ENCODE measurements at places on chromosomes 11 and 22.

GRCh38 chr11:96147906-96148486 lies 195.0 kb downstream of the MAML2 start:
- no peak for DNase-seq

DNA sequence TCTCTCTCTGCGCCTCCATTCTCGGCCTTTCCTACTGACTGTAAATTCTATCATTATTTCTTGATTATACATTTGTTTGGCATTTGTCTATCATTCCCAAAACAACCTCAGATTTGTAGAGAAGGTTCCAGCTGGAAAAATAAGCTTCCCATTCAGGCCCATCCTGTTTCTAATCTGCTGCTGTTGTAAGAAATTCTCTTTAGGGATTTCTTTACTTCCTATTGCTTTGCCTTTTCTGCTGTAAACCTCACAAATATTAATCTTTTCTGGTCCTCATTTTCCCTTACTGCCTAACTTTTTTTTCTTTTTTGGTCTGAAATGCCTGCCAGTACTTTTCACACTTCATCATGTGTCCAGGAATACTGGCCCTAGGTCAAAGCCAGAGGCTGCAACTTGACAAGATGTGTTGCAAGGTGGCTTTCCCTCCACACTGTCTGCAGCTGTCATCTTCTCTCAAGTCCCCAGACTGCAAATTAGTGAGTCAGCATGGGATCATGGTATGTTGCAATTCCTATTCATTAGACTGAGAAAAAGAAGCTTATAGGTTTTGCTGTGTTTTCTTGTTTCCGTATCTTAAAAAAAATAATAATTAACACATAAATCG lies 858.7 kb upstream of the CHORDC1 start:
- peak; percentile 59 for DNase-seq

DNA sequence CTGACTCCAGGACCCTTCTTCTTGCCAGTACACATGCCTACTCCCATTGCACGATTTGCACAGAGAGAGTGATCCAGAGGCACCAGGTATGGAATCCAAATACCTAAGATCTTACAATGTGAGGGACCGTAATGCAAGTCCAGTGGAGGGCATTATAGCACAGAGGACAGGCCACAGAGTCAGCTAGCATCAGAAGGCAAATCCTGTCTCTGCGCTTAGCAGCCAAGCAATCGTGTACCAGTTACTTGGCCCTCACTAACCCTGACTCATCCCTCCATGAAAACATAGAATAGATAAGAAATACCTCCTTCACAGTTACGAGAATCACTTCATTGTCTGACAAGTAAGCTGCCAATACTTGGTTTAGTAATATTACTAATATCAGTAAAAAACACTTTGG lies 69.7 kb upstream of the SLC6A5 start:
- no peak for DNase-seq

DNA sequence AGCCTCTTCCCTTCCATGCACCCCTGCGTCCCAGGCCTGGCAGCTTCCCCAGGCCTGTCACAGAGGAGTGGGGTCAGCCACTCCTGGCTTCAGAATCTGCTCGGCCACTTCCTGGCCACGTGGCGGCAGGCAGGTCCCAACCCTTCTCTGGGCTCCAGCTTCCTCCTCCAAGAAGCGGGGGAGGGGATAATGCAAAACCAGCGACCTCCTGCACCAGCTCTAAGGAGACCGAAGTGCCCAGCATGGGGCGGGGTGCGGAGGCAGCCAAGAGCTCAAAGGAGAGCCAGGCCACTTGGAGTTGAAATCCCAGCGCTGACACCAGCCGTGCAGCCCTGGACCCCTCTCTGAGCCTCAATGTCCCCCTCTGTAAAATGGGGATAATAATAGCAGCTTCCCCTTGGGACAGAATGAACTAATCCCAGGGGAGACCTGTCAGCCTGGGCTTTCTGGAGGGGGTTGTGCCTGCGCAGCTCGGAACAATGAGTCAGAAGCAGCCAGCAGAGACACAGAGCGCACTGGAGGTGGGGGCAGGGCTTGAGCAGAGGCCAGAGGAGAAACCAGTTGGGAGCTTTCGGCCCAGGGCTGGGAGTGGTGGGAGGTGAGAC lies 22.8 kb upstream of the PICK1 start:
- peak; percentile 79 for DNase-seq

DNA sequence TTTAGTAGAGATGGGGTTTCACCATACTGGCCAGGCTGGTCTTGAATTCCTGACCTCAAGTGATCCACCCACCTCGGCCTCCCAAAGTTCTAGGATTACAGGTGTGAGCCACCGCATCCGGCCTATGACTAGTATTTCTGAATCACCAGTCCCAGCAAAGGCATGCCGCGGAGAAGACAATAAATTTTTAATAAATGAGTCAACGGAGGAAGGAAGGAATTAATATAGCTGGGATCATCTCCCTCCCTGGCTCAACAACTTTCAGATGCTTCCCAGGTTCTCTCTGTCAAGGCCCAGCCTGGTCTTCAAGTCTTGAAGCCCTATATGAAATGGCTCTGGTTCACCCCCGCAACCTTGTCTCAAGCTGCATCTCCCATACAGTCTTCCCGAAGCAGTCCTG lies 45.7 kb downstream of the CYTH4 start:
- peak; percentile 83 for DNase-seq

DNA sequence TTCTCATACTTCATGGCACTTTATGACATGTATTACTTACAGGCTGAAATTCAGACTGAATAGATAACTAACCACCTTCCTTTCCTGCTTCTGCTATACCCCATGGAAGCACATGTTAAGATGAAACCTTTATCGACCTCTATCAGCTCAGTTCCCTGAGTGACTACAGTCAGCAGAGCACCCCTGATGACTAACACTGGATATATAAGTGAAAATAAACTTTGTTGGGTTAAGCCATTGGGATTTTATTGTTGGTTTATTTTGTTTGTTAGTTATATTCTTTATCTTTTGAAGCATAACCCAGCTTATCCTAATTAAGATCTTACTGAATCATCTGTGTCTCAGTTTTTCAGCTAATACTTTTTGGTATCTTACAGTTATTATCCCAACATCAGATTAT lies 23.0 kb upstream of the MAML2 start:
- no peak for DNase-seq

DNA sequence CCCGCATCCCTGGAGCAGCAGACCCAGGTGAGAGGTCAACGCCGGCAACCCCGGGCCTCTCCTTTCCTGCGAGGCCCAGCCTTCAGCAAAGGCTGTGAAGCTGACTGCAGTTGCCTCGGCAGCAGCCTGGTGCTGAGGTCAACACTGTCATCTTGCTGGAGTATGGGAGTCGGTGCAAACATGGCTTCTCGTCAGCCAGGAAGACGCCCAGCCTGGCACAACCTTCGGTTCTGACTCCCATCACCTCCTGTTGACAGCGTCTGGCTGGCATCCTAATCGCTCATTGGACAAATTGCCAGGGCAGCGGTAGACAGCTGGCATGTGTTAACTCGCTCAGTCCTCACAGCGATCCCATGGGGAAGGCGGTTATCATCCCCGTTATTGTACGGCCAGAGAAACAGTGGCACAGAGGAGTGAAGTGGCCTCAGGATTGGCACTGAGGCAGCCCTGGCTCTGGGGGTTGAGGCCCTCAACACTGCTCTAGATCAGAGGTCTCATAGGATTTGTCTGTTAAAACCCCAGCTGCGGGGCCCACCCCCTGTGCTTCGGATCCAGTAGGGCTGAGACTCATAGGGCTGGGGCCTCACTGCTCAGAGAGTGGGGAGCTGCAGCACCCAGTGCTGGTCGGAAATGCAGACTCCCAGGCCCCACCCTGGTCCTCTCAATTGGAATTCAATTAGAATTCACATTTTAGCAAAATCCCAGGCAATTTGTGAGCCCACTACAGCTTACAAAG lies 39.3 kb upstream of the TP53I11 start:
- peak; percentile 57 for DNase-seq

- no peak for DNase-seq
Measured at GRCh38 chr11:2878782-2879181, 6.8 kb downstream of the CDKN1C start.

GRCh38 chr11:62419943-62420342 lies 1.1 kb downstream of the SCGB1A1 start:
- DNase-seq, result no peak

DNA sequence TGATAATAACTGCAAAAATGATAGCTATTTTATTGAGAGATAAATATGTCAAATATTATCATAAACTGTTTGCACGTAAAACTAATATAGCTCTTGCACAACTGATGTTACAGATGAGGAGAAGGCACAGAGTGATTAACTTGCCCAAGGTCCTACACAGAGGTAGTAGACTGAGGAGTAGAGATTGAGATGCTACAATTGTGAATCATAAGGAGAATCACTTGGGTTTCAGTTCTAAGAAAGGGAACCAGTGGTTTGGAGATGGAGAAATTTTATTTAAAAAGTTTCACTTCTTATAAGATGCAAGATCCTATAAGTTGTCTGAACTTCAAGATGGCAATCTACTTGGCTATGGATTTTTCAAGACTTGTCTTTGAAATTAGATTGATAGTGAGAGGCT lies 224.8 kb upstream of the RAG2 start:
- DNase-seq, result no peak

- DNase-seq, result no peak
Measured at GRCh38 chr11:111362887-111363411, 16.1 kb downstream of the POU2AF1 start.

DNA sequence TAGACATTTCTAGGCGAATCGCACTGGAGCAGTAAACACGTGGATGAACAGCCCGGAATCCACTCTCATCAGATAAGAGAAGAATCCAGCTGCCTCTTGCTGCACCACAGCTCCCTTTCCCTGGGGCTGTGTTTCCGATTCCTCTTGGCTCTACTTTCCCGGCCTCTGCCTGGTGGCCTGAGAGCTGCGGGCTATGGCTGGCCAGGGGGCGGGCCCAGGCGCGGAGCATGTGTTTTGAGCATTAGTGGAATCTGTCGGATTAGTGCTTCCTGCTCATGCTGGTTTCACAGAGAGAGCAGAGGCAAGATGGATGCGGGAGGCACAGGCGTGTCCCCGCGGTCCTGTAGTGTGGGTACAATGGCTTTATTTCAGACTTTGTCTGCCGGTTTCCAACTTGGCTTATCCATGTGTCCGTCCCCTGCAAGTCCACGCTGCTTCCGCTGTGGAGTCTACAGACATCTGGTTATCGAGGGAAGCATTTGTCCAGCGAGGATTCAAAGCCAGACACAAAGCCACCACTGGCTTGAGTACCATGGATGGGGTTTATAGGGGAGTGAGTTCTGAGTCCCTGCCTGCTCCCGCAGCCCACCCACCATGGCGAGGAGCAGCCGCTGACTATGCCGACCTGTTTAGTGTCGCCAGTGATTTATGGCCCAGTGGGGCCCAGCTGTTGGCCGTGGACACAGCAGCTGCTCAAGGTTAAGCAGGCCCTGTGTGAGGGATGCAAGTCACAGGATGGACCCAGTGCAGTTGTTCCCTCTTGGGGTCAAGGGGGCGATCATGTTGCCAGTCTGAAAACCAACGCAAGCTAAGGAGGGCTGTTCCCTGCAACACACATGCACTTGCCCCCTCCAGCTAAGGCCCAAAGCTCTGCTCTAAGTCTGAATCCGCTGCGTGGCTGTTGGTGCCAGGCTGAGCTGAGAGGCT lies 43.3 kb upstream of the EP300 start:
- no peak for DNase-seq

DNA sequence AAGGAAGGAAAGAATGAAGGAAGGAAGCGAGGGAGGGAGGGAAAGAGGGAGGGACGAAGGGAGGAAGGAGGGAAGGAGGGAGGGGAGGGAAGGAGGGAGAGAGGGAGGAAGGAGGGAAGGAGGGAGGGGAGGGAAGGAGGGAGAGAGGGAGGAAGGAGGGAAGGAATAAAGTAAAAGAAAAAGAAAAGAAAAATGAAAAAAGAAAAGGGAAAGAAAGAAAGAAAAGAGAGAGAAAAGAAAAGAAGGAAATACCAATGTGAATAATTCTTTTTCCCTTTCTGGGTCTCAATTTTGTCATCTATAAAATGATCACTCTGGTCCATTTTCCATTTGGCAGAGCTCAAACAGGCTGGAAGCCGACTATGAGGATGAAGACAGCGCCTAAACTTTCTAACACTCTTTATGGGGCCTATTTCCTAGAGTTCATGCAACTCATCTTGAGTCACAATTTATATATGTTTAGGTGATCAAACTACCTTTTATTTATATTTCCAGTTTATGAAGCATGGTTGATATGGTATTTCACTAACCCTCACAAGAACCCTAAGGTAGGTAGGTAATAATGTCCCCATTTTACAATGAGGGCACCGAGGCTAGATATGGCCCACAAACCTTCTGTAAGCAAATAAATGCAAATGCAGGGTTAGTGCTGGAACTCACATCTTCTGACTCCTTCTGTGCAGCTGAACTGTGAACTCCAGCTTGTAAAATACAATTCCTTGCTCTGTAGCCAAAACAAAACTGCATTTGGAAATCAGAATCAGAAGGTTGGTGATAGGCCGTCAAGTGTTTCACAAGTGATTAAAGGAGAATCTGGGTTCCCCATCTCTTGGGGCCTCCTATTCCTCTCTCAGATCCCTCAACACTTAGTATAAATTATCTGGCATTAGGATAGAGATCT lies 434.3 kb downstream of the ETS1 start:
- DNase-seq, result no peak

DNA sequence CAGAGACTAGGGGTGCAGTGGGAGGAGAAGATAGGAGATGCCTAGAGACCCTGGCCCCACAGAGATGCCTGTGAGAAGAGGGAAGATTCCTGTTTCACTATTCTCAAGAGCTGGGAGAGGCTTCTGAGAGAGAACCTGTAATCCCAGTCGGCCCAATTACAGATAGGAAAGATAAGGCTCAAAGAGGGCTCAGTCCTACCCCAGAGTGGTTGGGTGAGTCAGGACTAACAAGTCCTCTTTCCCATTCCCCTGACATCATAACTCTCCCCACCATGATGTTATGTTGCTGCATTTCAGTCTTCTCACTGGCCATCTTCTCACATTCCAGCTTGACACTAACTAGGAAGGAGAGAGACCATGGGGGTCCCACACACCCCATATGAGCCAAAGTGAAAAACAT lies 17.9 kb downstream of the ARHGEF12 start:
- no peak for DNase-seq

DNA sequence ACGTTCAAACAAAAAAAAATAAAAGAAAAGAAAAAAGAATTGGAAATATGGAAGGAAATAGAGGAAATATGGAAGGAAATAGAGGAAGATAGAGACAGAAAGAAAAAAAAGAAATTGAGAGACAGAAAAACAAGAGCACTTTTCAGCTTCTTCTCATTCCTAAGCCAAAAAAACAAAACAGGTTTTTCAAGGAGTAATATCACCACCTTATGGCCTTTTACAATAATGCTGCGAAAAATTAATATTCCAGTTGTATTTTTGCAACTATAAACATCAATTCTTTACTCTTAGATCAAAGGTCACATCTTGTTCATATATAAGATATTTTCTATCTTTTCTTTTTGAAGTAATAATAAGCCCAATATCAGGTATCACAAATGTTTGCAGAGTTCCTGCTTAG lies 328.3 kb downstream of the FAT3 start:
- DNase-seq, result no peak

DNA sequence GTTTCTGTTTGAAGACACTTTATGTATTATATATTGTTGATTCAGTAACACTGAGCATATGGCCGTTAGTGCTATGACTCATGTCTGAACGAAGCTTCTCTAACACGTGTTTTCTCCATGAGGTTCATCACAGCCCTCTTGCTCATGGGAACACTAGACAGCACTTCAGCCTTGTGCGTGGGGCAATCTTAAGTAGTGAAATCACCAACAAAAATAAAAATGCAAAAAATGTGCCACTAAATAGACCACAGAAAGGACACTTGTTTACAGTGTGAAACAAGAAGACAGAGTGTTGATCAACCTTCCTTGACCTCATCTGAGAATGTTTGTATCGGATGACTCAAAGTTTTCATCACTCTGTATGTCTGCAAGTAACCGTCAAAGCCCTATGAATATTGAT lies 94.5 kb downstream of the FDX1 start:
- peak; percentile 36 for DNase-seq

GRCh38 chr11:104781037-104781436 lies 117.2 kb downstream of the CASP12 start:
- DNase-seq, result no peak

GRCh38 chr11:87456499-87456898 lies 418.8 kb downstream of the TMEM135 start:
- DNase-seq, result no peak

Measured in RWPE1 (cell line).